Peyer's patch (tissue), 4 donors: ENCODE measurements at places on chromosomes 12 and 14.

DNA sequence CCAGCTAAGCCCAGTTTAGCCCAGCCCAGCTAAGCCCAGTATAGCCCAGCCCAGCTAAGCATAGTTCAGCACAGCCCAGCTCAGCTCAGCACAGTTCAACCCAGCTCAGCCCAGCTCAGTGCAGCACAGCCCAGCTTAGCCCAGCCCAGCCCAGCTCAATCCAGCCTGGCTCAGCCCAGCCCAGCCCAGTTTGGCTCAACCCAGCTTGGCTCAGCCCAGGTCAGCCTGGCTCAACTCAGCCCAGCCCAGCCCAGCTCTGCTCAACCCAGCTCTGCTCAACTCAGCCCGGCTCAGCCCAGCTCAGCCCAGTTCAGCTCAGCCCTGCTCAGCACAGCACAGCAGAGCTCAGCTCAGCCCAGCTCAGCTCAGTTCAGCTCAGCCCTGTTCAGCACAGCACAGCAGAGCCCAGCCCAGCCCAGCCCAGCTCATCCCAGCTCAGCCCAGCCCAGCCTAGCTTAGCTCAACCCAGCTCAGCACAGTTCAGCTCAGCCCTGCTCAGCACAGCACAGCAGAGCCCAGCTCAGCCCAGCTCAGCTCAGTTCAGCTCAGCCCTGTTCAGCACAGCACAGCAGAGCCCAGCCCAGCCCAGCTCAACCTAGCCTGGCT, 330.9 kb downstream of the TMEM121 start:
- peak; percentile 16 for DNase-seq

- DNase-seq = no peak
These were observed 429.4 kb downstream of the ZFP36L1 start for GRCh38 chr14:68363466-68363842.

DNA sequence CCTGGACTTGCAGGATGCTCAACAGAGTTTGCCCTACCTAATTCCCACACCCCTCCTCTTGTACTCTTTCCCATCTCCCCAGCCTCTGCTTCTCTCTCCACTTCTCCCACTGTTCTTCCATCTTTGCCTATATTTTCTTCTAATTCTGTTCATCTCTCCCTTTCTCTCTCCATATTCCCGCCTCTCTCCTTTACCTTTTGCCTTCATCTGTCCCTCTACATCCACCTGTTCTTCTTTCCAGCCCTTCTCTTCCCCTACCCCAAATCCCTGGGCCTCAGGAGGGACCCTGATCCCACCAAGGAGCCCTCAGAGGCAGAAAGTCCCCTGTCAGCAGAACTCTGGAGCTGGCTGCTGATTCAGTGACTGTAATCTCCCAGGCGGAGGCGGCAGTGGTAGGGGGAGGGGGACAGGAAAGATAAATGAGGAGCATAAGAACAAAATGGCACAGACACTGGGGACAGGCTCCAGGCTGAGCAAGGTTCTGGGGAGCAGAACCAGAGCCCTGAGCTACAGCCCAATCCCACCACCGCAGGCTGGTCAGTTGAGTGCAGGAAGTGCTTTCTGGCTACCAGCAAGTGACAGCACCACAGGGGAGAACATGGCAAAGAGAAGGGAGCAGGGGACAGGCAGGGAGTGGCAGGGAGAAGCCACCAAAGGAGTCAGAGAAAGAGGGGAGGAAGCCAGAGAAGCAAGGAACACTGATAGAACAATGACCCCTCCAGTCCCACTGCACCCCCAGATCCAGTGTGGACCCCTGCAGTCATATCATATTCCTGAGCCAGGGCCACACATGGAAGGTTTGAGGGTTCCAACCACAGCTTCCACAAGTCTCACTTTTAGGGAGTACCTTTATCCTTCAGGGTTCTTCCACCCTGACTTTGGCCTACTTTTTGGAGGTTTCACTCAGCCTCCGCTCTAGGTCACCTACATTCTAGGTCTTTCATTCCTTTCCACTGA, 27.0 kb downstream of the SMUG1 start:
- no peak for DNase-seq

DNA sequence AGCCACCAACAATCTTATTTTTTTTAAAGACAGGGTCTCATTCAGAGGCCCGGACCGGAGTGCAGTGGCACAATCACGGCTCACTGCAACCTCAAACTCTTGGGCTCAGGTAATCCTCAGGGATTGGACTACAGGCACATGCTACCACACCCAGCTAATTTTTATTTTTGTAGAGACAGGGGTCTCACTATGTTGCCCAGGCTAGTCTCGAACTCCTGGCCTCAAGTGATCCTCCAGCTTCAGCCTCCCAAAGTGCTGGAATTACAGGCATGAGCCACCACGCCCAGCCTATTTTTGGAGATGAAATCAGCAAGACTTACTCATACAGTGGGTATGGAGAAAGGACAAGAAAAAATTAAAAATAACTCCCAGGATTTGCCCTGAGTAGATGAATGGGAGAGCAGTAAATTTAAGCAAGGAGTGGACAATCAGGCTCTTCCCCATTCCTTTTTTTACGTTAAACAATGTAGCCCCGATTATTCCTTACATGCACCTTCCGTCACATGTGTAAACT, 13.2 kb downstream of the FMNL3 start:
- no peak for DNase-seq

GRCh38 chr12:89213747-89214146, 138.6 kb downstream of the DUSP6 start:
- no peak for DNase-seq

DNA sequence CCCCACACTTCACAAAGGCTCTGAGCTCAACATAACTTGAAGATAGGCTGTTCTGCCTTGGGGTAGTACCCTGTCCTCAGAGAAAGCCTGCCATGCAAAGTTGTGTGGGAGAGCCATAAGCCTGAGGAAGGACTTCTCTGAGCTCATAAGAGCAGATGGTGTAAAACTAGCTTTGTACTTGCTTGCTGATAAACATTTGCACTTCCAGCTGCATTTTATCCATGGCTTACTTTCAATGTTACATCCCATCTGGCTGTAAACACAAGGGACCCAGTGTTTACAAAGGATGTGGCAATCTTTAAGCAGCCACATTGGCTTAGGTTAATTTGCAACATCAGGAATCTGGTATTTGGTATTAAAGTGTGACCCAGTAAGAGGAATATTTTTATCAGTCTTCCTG, 258.1 kb downstream of the IPO8 start:
- no peak for DNase-seq

GRCh38 chr14:30354439-30354838, 204.5 kb upstream of the G2E3 start:
- DNase-seq = no peak

GRCh38 chr14:35234012-35234805, 58.0 kb upstream of the PSMA6 start:
- no peak for DNase-seq

GRCh38 chr12:57031138-57031725, 14.9 kb upstream of the TAC3 start:
- DNase-seq = no peak

DNA sequence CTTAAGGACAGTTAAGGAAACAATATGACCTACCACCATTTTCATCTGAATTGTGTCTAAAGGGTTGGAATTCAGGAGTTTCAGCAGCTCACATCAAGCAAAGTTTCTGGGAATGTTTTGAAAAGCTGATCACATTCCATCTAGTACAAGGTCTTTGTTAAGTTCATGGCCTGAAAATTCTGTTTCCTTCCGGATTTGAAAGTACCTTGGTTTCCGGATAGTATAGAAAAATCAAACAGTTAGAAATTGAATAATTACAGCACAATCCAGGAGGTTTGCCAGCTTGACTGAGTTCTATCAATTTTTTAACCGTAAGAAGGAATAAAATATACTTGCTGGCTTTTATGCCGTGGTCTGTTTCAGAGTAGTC, 136.5 kb downstream of the HMGA2 start:
- DNase-seq = no peak

DNA sequence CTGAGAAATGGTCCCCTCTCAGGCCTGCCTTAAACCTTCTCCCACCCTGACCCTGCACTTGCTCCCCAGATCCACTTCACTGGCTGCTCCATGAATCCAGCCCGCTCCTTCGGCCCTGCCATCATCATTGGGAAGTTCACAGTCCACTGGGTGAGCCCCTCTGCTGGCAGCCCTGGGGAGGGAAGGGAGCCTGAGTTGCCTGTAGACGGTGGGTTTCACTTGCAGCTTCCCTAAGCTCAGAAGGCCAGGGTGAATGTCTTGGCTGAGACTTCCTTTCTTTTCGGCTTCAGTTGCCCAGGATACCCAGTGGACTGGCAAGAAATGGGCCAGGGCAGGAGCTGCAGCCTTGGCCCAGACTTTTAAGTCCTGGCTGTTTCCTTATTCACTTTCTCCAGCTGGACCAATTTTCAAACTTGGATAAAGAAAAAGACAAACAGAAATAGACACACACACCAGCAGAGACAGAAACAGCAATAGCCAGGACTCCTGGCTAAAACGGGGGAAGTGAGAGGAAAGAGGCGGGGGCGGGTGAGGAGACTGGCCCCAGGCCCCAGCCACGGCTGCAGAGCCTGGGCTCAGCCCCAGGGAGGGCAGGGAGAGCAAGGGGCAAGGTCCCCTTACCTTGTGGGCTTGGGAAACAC, 2.0 kb downstream of the AQP6 start:
- no peak for DNase-seq

- DNase-seq = no peak
These were observed 5.8 kb upstream of the FRS2 start for GRCh38 chr12:69464428-69464827.

DNA sequence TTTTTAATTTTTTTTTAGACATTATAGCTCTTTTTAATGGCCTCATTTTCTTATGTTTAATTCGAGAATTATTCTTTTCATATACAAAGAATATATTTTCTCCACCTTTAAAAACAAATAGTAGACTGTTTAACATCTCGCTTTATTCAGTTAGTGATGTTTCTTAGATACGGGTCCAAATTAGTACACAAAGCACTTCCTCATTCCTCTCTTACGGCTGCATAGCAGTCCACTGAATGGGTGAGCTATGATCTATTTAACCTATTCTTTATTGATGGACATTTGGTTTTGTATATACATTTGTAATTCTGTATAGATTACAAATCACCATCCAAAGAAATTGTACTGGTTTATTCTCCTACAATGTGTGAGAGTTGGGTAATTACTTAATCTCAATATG, 8.3 kb upstream of the GPR162 start:
- no peak for DNase-seq

- DNase-seq = no peak
These were observed 12.0 kb downstream of the KIAA0586 start for GRCh38 chr14:58439476-58439875.

GRCh38 chr12:2212971-2213869, 160.4 kb downstream of the CACNA1C start:
- no peak for DNase-seq

DNA sequence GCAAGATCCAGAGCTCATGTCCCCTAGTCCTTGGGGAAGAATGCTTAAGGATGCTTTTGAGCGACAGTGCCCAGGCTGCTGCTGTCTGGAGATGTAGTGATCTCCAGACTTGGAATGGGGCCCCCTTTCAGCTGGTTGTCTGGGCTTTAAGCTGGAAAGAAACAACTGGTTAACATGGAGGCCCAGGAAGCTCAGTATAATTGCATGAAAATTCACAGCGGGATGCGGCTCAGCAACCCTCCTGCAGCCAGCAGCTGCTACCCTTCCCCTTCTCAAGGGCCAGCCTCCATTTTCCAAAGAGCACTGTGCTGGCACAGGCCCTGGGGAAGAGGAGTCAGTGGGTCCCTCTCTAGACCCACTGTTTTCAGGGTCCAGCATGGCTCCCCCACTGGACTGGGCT, 26.3 kb downstream of the RAB35 start:
- DNase-seq = peak; percentile 25

- DNase-seq = no peak
These were observed 33.6 kb downstream of the SDR9C7 start for GRCh38 chr12:56900583-56900982.

- no peak for DNase-seq
These were observed 7.9 kb downstream of the DICER1 start for GRCh38 chr14:95149441-95149840.

DNA sequence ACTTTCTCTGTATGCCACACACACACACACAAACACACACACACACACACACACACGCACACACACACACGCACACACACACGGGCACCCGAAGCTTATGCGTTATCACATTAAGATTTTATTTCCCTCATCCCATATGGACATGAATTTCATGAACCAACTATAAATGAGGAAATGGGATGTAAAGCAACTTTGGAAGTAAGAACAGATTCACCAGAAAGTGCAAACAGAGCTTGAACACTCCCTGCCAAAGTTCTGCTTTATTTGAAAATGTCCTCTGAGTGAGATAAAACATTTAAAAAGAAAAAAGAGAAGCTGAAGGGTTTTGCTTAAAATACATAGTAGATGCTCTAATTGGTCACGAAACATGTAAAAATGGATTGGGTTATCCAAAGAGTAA, 90.4 kb upstream of the OTX2 start:
- no peak for DNase-seq

DNA sequence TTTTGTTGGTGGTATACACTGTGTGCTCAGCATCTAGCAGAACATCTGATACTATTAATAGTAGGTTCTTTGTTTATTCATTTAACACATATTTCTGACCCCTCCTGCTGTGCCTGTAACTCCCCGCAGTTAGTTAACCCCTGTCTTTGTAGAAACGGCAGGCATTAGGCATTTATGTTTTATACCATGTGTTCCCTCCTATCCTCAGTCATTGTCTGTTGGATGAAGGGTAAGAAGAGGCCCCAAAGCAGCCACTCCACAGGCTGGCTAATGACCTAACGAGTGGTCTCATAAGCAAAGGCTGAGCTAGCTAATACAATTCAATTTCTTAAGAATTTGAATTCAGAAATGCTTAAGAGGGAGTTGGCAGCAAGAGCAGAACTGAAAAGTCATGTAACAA, 170.8 kb downstream of the TMX1 start:
- no peak for DNase-seq

- DNase-seq = no peak
These were observed 52.1 kb downstream of the GALNT4 start for GRCh38 chr12:89472508-89472907.
